ENCODE measurements at places on chromosomes 5 and 9.
A peak's percentile ranks its signal among the peaks of the same experiment; 100 is the strongest.

DNA sequence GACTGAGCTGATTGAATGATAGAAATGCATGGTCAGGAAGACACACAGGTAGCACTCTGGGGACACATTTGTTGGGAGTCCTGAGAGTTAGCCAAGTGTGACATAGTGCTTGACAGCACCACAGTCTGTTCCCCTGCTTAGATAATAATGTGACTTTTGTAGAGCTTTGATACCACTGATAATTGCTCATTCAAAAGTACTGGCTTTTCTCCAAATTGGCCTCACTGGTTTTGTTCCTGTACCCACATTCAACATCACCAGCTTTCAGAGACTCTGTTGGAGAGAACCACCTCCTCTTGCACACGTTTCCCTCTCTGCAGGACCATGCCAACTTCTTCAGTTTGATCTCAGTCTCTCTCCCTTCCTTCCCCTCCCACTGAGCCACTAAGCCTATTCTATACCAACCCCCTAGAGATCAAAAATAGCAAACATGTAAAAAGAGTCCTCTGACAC lies 52.5 kb upstream of the IL7R start:
- DNase-seq: no peak

GRCh38 chr9:27540502-27540901 lies 10.9 kb upstream of the MOB3B start:
- no peak for DNase-seq

GRCh38 chr9:22463205-22463604 lies 16.6 kb downstream of the DMRTA1 start:
- no peak for DNase-seq

DNA sequence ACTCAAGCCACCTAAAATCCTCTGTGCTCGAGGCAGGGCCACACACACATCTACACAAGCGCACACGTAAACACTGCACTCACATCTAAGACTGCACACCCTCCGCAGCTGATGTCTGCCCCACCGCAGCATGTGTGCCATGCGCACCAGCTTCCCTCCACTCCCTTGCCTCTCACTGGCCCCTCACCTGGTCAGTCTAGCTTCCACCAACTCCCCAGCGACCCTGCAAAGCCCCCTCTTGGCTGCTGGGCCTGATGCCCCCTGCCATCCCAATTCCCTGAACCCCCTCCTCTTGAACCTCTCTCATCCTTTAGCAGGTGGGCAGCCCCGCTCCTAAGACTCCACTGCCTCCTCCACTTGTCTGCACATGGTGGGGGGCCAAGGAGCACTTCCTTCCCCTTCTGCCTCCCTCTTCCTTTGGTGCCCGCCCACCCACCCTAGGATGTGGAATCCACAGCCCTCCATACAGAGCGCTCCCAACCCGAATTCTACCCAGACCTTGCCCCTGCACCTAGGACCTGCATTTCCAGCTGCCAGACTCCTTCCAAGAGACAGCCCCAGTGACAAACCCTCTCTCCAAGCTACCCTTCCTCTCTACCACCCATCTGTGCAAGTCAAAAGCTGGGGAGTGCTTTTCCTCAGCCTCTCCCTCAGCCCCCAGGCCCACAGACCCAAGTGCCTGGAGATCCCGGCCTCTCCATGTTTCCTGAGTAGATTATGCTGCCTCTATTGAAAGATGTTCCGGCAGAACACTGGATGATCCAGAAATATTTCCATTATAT lies 23.9 kb downstream of the ADAMTS2 start:
- no peak for DNase-seq

DNA sequence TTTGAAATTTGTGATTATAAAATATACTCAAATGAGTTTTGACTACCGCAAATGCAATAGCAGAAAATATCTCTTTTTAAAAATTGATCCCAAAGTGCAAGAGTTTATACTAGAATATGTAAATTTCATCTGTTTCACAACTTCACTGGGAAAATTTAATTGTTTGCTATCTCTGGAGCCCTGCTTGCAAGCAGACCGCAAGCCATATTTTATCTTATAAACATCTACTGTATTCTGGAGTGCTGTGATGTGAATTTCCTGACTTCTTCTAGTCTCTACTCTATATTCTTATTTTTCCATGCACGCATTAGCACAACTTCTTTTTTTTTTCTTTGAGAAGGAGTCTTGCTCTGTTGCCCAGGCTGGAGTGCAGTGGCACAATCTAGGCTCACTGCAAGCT lies 98.7 kb downstream of the DROSHA start:
- no peak for DNase-seq

DNA sequence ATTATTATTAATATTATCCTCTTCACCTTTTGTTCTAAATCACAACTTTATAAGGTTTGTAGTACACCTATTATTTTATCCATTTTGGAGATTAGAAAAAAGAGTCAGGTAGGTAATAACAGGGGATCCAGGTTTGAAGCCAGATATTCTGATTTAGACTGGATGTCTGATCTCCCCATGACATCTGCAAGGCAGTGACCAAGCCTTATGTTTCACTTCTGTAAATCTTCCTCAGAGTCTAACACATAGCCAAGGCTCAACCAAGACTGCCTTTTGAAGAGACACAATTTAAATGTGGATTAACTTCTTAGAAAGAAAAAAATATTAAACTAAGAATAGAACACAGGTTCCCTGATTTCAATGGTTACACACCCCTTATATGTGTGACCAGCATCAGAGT lies 44.2 kb downstream of the CETN3 start:
- no peak for DNase-seq

DNA sequence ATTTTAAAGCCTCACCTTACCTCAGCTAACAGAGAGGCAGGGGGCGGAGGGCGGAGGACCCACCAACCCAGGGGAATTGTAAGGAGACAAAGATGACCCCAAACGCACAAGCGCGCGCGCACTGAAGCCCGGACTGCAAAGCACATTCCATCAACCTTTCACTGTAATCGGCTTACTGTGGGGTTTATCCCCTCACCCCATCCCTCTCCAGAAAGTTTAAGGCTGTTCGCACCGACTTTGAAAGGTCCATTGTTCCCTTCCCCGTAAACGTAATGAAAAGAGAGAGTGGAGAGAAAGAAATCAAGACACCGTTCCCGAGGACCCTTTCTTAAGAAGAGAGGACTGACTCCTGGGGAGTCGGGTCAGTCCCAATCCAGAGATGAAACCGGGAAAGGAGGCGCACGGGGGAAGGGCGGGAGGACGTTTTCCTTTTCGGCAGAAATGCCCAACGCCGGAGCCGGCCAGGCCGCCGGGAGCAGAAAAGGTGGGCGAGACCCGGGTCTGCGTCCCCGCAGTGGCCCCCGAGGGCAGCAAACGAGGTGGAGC lies 464 bp downstream of the CEMIP2 start:
- no peak for DNase-seq

DNA sequence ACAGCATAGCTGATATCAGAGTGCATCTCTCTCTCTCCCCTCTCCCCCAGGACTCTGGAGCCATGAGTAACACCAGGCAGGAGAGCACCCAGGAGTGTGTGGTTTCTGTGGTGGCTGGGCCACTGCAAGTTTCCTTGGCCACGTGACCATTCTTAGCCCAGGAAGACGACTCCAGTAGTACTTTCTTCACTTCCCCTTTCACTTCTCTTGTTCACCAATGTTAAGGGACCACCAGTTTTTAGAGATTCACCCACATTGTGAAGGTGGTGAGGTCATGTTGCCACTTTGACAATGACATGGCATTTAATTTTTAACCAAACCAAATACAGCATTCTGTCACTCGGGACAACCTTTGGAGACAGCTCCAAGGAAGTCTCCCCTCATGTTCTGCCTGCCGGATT lies 17.9 kb upstream of the DAPK1 start:
- no peak for DNase-seq

GRCh38 chr5:147303251-147303650 lies 68.4 kb downstream of the STK32A start:
- no peak for DNase-seq

- DNase-seq: peak; percentile 72
Observed at GRCh38 chr9:133994353-133995011, 2.4 kb upstream of the VAV2 start.

GRCh38 chr5:956941-957747 lies 51.5 kb upstream of the NKD2 start:
- DNase-seq: no peak

DNA sequence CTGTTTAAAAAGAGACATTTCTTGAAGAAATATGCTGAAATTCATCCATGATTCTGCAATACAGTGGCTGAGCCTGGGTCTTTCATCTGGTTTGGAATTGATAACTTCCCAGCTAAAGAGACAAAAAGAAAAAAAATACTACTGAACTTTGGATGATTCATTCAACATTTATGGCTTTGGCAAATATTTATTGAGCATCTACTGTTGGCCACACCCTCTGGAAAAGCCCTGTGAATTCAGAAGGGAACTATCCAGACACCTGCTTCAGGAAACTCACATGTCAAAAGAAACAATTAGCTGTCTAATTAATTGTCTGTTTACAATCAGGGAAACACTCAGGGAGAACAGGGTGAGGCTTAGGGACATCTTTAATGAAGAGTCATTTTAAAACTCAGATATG lies 17.8 kb upstream of the ZNF622 start:
- no peak for DNase-seq
